ENCODE measurements at places on chromosomes 4 and X.
A peak's percentile ranks its signal among the peaks of the same experiment; 100 is the strongest.

- no peak for DNase-seq
Observed at GRCh38 chrX:110037178-110037577, 34.3 kb downstream of the TMEM164 start.

DNA sequence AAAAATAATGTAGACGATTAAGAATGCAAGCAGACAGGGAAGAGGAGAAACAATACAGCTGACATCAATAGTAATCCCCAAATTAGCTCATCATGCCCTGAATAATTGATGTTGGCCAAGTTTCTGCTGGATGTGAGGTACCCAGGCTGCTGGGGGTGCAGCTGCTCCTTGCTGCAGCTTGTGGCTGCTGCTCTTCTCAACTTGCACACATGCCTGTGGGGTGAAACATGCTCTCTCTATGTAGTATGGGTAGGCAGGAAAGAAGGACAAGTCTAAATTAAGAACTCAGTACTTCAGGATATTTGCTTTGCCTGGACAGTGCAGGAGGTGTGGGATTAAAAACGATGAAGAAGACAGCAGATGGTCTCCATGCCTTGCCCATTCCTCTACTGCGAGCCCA is 16.7 kb downstream of the EDA2R start:
- DNase-seq = peak; percentile 28

DNA sequence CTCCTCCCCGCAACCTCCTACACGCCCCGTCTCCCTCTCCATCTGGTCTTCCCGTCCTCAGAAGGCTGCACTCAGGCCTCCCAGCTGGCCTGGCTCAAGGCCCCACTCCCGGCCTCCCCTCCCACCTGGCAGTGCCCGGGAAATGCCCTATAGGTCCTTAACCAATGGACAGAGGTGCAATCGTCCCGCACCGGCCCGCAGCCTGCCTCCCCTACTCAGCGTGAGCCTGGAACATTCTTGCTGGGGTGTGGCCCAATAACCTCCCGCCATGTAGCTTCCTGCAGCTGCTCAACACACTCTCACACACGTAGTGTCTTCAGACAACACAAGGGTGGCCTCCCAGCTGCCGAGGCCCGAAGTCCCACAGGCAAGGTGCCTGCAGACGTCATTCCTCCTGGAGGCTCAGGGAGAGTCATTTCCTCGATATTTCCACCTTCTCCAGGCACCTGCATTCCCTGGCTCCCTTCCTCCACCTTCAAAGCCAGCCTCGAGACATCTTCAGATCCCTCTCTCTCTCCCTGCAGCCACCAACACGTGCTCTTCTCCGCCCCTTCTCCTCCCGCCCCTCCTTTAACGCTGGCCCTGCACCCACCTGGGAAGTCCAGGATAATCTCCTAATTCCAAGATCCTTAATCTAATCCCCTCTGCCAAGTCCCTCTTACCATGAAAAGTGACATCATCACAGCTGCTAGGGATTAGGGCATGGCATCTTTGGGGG is 56.2 kb downstream of the ADRA2C start:
- DNase-seq = no peak

- DNase-seq = no peak
Observed at GRCh38 chrX:68931345-68931744, 102.5 kb downstream of the EFNB1 start.

DNA sequence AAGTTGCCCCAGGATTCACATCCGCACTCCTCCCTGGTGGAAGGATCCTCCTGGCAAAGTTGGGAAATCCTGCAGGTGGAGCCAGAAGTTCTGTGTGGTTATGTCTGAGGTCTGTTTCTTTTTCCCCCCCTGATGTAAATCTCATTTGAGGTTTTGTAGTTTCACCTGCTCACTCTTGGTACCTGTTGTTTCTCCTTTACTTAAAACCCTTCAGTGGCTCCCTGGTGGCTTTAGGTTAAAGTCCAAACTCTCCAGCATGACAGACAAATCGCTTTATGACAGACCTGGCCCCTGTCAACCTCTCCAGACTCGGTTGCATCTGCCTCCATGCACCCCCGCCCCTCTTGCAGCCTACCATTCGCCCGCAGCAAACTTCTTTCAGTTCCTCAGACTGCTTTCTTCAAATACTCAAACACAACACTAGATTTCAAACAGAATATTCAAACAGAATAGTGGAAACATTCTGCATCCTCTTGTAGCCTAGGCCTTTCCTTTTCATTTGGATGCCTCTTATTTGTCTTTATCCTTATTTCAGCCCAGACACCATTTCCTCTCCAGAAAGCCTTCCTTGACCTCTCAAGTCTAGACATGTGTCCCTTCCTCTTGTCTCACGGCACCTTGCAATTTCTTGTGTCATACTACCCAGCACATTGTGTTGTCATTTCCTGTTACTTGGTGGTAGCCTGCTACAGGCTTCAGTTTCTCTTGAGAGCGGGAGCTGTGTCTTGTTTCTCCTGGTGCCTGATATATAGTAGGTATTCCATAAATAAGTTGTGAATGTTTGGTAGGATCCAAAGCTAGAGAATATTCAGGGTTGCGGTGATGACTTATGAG is 24.8 kb downstream of the IL13RA1 start:
- DNase-seq = no peak

DNA sequence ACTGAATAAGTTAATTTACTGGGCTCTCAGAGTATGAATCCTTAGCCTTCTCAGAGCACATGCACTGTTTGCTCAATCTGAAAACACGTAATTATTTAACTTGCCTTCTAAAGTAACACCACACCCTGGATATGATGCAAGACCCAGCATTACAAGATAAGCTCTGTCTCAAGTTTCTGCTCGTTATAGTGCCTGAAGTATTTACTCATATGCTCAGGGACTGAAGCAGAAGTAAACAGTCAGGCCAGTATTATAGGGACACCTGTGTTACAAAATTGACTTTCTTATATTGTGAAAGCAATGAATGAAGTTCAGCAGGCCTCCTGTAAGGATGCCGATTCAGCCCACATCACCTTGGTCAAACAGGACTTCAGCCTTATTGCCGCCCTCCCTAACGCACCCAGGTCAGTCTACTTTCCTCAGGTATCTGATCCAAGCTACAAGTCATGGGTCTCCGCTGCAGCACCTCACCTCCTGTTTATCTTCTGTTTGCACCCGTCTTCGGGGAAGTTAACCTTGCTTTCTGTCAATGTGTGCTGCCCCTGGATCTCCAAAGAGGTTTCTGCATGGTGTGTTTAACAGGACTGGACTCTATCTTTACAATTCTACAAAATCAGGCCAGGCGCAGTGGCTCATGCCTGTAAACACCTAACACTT is 42.8 kb upstream of the KLF3 start:
- DNase-seq = peak; percentile 63

Data from AG08395 (cell line).